ENCODE measurements at places on chromosomes 7 and 10.

- no peak for DNase-seq
These were observed 20.6 kb upstream of the ADAMTS14 start for GRCh38 chr10:70651661-70652060.

DNA sequence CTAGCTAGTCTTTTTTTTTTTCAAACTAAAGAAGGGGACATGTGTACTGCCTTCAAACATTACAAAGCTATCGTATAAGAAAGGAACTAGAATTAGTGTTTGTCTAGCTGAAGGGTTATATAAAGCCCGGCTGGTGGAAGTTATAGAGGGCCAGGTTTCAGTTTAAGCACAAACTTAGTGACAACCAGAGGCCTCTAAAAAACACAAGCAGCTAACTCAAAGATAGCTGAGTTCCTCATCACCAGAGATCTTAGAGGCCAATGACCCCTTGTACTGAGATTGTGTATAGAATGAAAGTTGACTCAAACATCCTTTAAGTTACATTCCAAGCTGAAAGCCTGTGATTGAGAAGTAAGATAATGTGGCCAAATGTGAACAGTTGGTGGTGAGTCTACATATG, 28.1 kb upstream of the SGMS1 start:
- DNase-seq, result no peak

DNA sequence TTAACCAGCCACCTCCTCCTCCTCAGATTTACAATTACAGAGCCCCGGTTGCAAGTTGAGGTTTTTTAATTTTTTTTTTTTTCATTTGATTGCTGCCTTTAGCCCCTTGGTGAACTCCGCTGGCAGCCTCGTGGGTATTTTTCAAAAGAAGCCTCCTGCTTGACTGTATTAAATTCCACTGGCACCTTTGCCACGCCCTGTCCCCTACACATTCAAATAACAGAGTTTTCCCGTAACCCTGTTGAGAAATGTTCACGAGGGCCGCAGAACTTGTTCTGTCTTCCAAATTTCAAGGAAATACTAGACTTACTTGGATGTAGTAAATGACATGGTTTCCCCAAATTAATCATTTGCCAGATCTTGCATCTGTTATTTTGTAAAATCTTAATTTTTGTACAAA, 167.0 kb downstream of the ARID5B start:
- no peak for DNase-seq

DNA sequence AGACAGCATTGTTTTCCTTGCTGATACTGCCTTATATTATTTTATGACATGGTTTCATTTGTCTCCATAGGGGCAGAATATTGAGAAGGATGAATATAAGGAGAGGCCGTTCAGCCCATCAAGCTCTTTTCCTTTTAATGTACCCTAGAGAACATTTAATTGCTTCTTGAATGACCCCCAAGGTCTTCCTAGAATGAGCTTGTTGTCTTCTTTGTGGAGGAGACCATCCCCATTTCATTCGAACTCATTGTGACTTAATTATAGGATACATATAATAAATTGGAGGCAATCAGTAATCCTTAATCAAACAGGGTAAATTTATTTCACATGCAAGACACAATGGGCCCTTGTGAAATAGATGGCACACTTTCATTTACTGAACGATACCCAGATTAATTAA, 231.3 kb downstream of the MDFIC start:
- DNase-seq, result no peak

DNA sequence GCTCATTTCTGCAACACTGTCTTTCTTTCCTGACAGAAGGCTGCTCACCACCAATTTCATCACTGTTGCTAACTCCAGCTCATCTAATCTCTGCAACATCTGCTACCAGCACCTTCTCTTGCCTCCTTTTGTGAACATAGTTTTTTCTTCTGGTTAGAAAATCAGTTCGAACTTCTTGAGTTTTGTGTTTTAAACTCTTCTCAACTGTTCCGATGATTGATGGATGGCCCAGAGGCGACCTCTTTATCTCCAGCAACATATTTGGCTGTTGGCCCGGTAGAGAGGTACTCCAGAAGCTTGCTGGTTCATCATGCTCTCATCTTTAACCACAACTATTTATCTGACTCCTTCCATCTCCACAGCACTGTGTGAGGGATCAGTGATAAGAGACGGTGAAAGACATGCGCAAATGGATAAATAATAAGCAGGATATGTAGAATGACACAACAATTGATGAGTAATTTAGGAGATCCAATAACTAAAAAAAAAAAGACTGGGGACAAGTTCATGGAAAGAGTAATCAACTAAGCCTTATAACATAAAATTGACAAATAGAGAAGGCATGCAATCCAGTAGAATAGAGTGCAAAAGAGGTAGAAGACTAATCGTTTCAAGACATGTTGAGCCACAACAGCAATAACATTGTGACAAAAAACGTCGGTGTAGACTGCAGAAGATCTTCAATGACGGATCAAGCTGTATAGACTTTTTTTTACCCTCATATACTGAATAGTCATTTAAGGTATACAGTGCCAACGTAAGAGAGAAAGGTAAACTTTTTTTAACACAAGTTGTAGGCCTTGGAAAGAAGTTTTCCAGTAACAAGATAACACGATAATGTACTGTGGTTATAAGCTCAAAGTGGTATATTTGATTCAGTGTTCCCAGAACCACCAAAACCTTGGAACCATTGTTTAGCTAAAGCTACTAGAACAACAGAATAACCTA, 152.2 kb downstream of the CRPPA start:
- no peak for DNase-seq

DNA sequence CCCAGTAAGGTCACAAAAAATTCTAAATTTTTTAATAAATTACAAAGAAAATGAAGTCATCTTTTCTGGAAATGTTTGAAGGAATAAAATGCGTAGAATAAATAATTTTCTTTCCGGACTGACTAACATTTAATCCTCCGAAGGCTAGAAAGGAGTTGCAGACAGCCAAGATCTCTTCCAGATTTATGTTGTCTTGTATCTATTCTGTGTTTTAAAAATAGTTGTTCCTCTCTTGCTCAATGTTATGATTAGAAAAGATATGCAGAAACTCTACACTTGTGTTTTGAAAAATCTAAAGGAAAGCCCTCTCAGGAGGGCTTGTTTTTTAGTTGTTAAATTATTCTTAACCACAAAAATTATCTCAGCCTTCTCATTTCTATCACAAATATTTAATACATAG, 70.7 kb downstream of the MACC1 start:
- DNase-seq, result no peak
